ENCODE measurements at places on chromosomes 13 and 19. TPM values are rescaled to one million over a fixed set of nuclear protein-coding genes. Genes with fewer than 3 reads are reported as not detected.

- DNase-seq, result no peak
Measured at GRCh38 chr13:112876305-112877000, 92.6 kb upstream of the MCF2L start.

GRCh38 chr19:3692141-3693024 lies 7.9 kb downstream of the PIP5K1C start:
- DNase-seq, result no peak

DNA sequence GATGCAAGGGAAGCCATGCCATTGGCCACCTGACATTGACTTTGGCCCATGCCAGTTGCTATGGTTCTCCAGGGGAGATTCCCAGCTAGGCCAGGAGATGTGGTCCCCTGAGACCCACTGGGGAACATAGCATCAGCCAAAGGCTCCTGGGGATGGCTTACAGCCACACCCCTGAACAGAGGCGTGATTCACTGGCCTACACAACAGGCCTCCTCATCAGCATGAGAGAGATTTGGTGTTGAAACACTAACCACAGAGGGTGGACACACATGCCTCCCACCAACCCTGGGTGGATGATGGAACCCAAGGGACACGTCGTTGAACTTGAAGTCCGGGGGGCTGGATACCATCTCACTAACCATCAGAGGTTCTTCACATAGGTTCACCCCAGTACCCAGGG lies 14.4 kb downstream of the IQCN start:
- no peak for DNase-seq

DNA sequence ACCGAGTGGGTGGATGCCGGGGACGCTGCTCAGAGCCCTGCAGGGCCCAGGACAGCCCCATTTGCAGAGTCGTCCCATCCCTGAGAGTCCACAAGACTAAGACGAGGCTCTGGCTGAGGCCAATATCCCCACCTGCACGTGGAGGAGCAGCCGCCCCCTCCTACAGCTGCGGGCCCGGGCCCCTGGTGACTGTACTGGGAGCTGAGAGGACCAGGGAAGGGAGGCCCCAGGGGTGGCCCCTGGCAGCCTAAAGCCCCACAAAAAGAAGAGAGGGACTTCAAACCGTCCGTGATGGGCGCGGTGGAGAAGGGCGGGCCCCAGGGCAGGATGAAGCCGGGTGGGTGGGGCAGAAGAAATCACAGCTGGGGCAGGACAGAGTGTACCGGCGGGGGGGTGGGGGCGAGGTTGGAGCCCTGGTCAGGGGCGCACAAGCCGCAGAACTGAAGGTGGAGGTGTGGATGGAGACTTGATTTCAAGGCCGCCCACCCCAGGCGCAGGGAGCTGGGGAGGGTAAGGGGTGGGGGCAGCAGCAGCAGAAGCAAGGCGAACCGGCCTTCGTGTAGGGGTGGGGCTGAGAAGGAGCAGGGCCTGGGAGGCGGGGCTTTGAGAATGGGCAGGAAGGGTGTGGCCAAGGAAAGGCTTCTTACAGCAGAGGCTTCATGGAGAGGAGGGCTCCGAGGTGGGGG lies 12.9 kb downstream of the CFD start:
- peak; percentile 91 for DNase-seq

DNA sequence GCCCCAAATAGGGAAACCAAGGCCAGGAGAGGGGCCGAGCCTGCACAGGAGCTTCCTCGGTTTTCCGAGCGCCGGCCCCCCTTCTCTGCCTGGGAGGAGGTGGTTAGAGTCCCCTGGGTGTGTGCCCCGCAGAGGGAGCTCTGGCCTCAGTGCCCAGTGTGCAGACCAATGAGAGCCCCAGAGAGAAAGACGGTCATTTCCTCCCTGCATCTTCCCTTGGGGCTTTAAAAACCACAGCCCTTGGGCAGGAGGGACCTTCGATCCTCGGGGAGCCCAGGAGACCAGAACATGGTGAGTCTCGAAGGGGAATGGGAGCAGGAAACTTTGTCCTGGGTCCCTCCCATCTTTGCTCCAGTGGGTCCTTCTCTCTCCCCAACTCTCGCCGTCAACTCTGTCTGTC lies at the start of gene C5AR1:
C5AR1 (plus strand) TSS at position 254 of the 400 bp plus-strand sequence; CDS start at position 289, 35 bp downstream.
- peak; percentile 17 for DNase-seq

- DNase-seq, result no peak
Measured at GRCh38 chr13:92573467-92574057, 653.0 kb upstream of the GPC6 start.

DNA sequence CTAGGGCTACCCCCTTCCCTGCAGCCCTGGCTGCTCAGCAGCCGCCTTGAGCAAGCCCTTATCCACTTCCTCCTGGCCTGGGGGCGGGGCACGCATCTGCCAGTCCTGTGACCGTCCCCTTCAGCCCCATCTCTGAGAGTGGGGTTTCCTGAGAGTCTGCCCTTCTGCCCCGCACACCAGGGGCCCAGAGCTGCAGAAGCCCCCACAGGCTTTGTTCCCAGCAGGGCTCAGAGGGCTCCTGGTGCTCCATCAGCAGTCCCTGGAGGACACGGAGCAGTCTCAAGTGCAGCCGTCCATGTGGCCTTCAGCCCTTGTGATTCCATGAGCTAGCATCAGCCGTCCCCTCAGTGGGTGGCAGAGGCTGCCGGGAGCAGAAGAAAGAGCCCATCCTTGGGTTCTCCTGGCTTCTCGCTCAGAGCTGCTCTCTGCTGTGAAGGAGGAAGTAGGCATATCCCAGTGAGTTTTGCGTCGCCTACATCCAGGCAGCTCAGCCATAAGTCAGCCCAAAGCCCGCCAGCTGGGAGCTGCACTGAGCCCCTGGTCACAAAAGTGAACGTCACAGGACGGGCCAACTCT lies 16.3 kb downstream of the MYO9B start:
- DNase-seq, result peak; percentile 68

GRCh38 chr19:45302416-45302815 lies 20.3 kb downstream of the CKM start:
- no peak for DNase-seq

GRCh38 chr13:79779761-79780160 lies 298.8 kb downstream of the NDFIP2 start:
- DNase-seq, result peak; percentile 19

DNA sequence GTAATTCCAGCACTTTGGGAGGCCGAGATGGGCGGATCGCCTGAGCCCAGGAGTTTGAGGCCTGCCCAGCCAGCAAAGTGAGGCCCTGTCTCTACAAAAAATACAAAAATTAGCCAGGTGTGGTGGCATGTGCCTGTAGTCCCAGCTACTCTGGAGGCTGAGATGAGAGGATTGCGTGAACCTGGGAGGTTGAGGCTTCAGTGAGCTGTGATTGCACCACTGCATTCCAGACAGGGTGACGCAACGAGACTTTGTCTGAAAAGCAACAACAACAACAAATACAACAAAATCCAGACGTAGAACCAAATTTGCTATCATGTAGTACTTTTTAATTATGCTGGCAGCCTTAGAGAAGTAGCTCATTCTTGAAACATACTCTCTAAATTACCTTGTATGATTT lies 277.1 kb downstream of the KLF5 start:
- no peak for DNase-seq

DNA sequence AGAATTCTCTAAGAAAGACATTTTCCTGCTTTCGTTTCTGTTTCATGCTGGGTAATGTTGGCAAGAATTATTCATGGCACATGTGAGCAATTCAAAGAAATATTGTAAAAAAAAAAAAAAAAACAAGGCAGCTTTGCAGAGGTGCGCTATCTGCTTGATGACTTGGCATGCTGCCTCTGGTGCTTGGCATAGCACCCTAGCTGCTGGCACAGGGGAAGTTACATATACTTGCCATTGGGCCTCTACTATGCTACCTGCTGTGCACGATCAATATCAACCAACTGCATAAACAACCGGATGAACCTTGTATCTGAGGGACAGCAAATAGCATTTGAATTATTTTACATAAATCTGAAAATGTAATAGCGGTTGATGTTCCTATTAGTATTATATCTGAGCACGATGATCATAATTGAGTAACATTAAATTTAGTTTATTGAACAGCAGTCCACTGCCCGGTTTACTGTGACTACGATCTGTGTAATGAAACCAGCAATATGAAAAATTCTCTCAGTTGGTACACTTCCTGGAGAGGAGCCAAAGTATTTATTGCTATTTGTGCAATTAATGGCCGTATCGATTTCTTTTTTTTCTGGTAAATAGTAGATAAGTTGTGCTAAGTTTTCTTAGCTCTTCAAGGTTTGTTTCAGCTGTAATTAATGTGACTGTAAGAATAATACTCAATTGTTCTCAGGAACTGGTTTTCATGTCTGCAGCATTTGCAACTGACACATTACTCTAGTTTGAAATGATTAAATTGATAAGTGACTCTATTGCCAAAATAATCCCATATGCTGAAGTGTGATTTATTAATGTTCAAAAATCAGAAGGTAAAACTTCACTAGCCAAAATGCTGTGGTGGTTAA lies 717.3 kb downstream of the DACH1 start:
- no peak for DNase-seq

DNA sequence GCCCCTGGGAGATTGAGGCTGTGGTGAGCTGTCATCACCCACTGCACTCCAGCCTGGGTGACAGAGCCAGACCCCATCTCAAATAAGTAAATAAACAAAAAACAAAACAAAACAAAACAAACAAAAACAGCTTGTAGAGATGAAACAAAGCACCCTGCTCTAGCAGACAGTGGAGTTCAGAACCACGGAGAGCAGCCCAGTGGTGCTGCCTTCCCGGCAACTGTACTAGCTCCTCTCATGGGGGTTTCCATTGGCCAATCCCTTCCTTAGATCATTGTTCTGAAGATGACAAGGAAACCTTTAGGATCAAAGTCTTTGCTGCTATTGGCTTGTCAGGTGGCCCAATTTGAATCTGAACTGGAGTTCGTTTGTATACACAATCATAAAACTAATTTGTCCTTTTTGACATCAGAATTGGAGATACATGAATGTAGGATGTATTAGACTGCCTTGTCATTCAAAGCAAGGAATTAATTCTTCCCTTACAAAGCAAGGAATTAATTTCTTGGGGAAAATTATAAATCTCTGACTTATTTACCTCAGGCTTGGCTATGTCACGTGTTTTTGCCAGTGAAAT lies 19.7 kb upstream of the SYCN start:
- DNase-seq, result no peak

GRCh38 chr19:18577365-18577914 lies 5.8 kb downstream of the UBA52 start:
- DNase-seq, result no peak

DNA sequence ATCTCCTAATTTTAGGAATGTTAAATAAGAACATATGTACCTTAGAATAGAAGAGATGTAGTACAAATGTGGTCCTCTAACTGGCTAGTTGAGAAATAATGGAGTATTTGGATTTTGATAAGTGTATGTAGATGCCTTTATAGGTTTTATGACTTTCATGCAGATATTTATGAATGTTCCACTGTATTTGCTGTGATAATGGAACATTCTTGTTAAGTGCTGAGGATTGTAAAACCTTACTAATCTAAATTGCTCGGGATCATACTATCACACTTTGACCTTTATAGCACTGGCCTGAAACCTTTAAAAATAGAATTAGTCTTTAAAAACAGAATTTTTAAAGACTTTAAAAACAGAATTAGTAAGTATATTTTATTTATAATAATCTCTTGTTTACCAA lies 135.1 kb downstream of the LMO7 start:
- no peak for DNase-seq

DNA sequence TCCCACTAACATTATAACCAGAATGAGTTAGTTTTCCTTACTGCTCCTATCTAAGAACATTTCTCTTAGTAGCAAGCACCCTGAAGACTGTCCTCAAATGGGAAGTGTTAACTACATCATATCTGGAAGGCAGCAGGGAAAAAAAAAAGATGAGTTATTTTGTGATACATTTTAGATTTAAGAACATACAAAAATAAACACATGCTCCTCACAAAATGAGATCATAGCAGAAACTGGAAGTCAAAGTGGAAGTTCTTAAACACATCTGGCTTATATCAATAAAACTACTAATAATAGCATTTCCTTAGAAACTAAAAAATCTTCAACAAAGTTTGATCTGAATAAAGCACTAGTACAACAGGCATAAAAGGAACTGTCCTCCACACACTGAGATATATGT lies 70.4 kb downstream of the SLITRK6 start:
- no peak for DNase-seq

GRCh38 chr19:936175-936546 lies 10.3 kb downstream of the ARID3A start:
- no peak for DNase-seq

- peak; percentile 61 for DNase-seq
Measured at GRCh38 chr19:17346109-17346671, 8.8 kb downstream of the GTPBP3 start.

DNA sequence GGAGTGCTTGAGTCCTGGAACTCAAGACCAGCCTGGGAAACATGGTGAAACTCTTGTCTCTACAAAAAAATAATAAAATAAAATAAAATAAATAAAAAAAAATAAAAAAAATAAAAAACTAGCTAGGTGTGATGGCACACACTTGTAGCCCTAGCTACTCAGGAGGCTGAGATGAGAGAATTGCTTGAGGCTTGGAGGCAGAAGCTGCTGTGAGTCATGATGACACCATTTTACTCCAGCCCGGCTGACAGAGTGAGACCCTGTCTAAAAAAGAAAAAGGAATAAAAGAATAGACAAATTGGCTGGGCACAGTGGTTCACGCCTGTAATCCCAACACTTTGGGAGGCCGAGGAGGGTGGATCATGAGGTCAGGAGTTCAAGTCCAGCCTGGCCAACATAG lies 1168.9 kb downstream of the SLITRK5 start:
- no peak for DNase-seq

GRCh38 chr19:10237702-10238101 lies 6.6 kb upstream of the S1PR2 start:
- no peak for DNase-seq

DNA sequence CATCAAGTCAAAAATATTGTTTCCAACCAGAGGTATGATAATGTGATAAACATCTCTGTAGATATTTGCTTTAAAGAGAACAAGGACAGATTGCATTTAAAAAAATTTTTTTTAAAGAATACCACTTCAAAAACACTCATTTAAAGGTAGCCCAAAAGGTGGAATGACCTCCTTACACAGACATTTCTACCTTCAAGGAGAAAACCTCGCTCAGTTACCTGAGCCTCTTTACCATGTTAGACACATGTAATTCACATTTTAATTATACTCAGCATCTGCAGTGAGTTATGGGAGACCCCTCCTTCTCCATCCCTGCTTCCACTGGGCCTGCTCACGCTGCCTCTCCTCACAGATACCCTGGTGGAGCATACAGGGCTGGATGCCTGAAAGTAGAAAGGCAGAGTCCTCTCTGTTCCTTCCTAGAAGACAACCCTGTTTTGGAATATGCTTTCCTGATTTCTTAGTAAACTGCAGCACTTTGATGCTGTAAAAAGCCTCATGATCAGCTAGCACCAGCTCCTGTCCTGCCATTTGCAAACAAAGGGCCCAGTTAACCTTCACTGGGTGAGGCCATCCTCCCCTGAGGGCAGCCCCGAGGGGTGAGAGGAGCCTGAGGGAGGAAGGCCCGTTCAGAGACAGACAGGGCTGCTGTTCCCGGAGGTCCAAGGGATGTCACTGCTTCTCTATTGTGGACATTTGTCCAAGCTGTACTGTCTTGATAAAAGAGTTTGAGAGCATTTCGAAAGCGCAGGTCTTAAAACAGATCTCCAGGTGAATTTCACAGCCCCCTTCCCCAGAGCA lies 117.8 kb downstream of the IRS2 start:
- DNase-seq, result no peak

- no peak for DNase-seq
Measured at GRCh38 chr13:21333186-21333585, 125.9 kb downstream of the ZDHHC20 start.

- no peak for DNase-seq
Measured at GRCh38 chr19:16232127-16232526, 34.4 kb downstream of the AP1M1 start.

The TLE6 gene
- 2.2 TPM for total RNA-seq

The SPRED3 gene
- 1.6 TPM for total RNA-seq

The ACP5 gene
- total RNA-seq, result 22.6 TPM

The SUGP2 gene
- total RNA-seq, result 61.7 TPM

The RXFP2 gene
- not detected for total RNA-seq

The SHISA2 gene
- 0.12 TPM for total RNA-seq

The CYP4F3 gene
- total RNA-seq, result 8.0 TPM

The CD33 gene
- total RNA-seq, result 0.98 TPM

The BRME1 gene
- total RNA-seq, result 9.1 TPM

All from left colon (tissue), 2 donors.